ENCODE measurements at places on chromosomes 5 and 9.

GRCh38 chr9:124202447-124202971 is 55.2 kb upstream of the NEK6 start:
- no peak for DNase-seq

GRCh38 chr9:128002959-128003358 is 22.2 kb upstream of the EEIG1 start:
- no peak for DNase-seq

GRCh38 chr9:89877051-89878002 is 272.5 kb downstream of the GADD45G start:
- peak; percentile 81 for DNase-seq

DNA sequence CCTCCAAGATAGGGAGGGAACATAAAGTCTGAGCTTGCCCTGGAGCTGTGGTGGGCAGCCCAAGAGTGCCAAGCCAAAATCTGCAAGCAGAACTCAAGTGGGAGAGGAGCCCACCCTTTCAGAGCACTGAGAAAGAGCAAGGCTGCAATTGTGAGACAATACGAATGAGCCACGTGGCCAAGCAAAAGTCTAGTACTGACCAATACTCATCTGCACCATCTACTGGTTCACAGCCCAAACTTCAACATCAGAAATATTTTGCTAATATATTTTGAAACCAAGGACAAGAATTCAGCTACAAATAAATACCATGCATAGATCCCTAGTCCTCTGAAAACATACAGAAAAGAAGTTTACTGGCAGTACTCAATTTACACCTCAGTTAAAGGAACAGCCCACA is 696.2 kb upstream of the COX7C start:
- no peak for DNase-seq

DNA sequence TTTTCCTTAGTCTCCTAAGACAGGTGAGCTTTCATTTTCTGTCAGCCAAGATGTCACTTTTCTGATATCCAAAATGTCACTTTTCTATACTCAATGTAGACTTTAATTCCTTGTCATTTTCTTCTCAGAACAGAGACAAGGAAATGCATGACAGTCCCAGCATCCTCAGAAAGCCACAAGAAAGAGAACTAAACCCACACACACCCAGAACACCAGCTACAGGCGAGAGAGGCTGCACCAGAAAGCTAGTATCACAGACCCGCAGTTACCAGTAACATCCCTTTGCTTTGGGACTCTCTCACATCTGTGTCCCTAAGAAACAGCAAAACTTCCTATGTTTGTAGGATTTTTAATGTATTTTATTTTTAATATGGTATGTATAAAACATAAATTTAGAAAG is 17.1 kb downstream of the TRMO start:
- DNase-seq, result no peak

- no peak for DNase-seq
These were observed 5.8 kb upstream of the ENG start for GRCh38 chr9:127860260-127860659.

DNA sequence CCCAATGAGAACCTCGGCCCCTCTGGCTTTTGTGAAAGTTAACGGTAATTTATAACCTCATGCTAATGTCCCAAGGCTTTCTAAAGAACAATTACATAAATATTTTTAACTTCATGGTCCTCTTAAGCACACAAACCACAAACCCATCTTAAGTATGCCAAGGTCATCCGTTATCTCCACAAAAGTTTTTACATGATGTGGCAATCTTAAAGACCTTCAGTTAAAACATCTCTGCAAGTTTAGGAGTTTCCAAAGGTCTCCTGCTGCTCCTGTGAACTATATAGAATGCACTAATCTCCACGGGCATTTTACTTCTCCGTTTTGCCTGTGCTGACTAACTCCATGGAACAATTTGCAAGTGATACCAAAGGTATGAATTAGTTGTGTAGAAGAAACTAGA is 228.2 kb downstream of the TLE1 start:
- no peak for DNase-seq

DNA sequence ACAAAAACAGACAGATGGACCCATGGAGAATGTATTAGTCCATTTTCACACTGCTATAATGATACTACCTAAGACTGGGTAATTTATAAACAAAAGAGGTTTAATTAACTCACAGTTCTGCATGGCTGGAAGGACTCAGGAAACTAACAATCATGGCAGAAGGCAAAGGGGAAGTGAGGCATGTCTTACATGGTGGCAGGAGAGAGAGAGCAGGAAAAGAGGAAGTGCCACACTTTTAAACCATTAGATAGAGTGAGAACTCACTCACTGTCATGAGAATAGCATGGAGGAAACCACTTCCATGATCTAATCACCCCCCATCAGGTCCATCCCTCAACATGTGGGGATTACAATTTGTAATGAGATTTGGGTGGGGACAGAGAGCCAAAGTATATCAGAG is 808.9 kb downstream of the CDH12 start:
- no peak for DNase-seq

GRCh38 chr9:89874351-89875321 is 269.8 kb downstream of the GADD45G start:
- DNase-seq, result no peak

- DNase-seq, result no peak
These were observed 11.7 kb downstream of the MPDZ start for GRCh38 chr9:13267743-13268142.
